ENCODE measurements at places on chromosomes 7 and 10. TPM values are rescaled to one million over a fixed set of nuclear protein-coding genes. Genes with fewer than 3 reads are reported as not detected.

DNA sequence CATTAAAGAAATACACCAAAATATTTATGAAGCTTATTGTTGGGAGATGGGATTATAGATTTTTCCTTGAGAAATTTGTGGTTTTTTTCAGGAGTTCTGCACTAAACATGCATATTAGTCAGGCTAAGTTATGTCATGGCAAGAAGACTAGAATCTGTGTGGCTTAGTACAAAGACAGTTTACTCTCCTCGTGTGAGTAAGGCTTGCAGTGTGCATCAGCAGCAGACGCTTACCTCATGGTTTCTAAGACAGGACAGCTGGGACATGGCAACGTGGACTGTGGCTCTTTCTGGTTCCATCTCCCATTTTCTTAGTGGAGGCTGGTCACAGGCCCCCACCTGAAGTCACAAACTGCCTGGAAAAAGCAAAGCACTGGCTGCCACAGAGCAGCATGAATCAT, 429.6 kb upstream of the VSTM2A start:
- no peak for DNase-seq

GRCh38 chr10:20641605-20642004, 255.5 kb downstream of the NEBL start:
- no peak for DNase-seq

- DNase-seq: no peak
These were observed at the start of gene AEBP1 for GRCh38 chr7:44103923-44104859. Gene AEBP1, plus strand, starts transcription at chr7:44104345. Its CDS starts 321 bp downstream, at chr7:44104666.

POLR2J2 gene
- total RNA-seq: 4.2 TPM

GRCh38 chr7:20431146-20431545, 100.4 kb downstream of the ITGB8 start:
- no peak for DNase-seq

GRCh38 chr7:81469869-81470723, 299.8 kb downstream of the HGF start:
- DNase-seq: peak; percentile 83

DNA sequence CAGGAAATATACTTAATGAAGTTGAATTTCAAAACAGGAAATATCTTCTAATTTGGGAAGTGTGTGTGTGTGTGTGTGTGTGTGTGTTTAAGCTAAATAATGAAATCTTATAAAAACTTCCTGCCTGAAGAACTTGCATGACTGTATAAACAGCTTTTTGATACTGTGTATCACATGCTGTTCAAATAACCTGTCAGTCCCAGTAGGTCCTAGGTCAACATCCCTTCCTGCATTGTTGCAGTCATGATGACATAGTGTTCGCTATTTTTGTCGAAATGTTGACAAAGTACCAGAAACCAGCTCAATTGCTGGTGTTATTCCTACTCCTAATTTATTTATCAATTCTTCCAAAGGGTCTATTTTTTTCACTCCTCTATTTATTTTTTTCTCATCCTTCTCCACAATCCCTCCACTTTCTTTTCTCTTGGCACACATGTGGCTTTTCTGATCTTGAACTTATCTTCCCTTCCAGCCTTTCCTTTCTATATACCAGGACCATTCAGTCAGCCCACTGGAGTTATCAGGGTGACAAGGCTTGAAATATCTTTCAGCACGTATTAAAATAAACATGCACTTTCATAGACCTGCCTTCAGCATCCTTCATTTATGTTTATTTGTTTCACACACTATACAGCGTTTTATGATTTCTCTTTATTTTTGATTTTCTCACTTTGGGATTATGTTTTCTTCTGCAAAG, 115.8 kb downstream of the PLXDC2 start:
- DNase-seq: no peak

DNA sequence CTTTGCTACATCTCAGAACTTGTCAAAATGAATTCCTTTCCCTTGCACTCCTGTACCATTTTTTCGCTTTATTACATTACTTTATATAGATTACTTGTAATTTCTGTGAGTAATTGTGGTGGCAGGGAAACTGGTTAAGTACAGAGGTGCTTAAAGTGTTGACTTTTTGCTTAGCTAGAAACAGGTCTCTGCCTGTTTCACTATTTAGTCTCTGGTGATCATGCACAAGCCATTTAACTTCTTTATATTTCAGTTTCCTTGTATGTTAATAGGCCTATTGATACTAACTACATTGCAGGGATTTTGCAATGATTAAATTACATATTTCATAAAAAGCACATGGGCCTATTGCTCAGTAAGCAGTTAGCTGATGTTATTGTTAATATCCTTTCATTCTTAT, 233.8 kb downstream of the PRKG1 start:
- no peak for DNase-seq

DNA sequence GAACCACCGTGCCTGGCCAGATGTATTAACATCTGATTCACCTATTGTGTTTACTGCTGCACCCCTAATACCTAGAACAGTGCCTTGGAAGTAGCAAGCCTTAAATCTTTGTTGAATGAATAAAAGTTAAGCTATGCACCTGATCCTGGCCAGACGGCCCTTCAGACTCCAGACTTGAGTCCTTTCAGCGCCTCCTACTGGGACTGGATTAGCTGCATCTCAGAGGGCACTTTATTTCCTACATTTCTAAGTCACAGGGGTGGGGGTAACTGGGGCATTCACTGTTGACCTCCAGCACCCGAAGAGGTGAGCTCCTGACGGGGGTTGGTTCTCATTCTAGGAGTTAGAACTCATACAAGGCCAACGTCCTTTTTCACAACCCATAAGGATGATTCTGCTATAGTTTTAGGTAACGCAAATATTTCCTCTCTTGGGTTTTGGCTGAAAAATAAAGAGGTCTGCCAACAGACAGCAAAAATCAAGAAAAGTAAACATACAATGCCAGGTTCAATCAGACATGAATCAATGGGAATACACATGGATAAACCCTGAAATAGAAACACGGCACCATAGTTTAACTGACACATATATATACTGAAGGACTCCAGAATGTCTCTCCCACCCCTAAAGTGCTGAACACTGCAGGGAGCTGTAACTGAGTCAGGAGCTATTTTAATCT, 48.0 kb upstream of the DLG5 start:
- peak; percentile 37 for DNase-seq

- peak; percentile 16 for DNase-seq
These were observed 322.7 kb downstream of the LHFPL3 start for GRCh38 chr7:104650991-104651640.

RAB19 gene
- total RNA-seq: 15.3 TPM

WDFY4 gene
- total RNA-seq: 0.66 TPM

All from body of pancreas (tissue), 4 donors.